ENCODE measurements at places on chromosomes 3 and 15. TPM values are rescaled to one million over a fixed set of nuclear protein-coding genes. Genes with fewer than 3 reads are reported as not detected.

DNA sequence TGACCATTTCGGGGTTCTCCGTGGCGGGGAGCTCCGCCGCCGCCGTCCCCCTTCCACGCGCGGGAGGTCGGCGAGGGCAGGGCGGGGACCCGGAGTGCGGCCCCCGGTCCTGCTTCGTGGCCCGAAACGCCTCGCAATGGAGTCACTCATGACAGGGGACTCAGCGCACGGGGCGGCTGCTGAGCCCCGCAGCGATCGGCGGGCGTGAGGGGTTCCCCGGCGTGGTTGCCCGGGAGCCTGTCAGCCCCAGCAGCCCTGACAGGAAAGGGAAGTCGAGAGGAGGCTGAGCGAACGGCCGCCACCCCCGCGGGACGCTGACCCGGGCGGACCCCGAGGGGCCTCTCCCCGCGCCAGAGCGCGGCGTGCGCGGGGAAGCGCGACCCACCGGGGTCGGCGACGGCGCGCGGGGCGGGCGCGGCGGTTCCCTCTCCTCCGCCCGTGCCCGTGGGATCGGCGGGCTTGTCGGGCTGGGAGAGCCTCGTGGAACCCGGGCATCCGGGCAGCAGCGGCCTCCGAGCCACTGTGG, 564 bp upstream of the PIGZ start:
- DNase-seq: peak; percentile 78
- peak overlapping the region; percentile 81 for H3K27ac ChIP-seq
- peaks cover 3% of the 10 kb centered on the region for H3K36me3 ChIP-seq
- peaks cover 14% of the 10 kb centered on the region for H3K4me1 ChIP-seq

DNA sequence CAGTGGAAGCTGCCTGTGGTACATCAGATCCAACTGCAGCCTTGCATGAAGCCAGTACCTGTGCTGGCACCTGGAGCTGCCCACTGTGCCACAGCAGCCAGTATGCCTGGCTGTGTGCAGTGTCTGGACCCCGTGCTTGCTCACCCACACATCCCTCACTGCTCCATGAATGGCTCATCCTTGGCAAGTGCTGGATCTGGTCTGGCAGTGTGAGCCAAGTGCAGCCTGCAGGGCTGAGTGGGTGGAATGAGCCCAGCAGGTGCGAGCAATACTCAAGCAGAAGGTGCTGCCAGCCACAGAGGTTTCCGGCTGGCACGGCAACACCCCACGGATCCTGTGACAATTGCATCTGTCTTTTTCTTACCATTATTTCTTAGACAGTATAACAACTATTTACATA, 488.2 kb upstream of the ROBO2 start:
- H3K27ac ChIP-seq: no peak overlapping the region
- no peak overlapping the region for H3K4me3 ChIP-seq
- H3K36me3 ChIP-seq: no peaks in the 10 kb centered on the region
- no peaks in the 10 kb centered on the region for H3K4me1 ChIP-seq

DNA sequence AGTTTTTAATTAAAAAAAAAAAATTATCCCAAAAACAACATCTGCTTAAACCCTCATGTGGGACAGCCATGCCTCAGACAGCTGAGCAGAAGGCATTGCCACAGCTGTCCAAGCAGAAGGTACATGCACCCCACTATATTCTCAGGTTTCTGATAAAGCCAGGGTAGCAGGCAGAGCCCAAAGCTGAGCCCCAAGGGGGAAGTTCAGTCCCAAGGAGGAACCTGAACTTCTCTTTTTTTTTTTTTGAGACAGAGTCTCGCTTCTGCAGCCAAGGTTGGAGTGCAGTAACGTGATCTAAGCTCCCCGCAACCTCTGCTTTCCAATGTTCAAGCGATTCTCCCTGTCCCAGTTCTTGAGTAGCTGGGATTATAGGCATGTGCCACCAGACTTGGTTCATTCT, 33.2 kb downstream of the MKRN2 start:
- no peaks in the 10 kb centered on the region for H3K27me3 ChIP-seq
- no peak overlapping the region for H3K27ac ChIP-seq
- H3K4me1 ChIP-seq: no peaks in the 10 kb centered on the region
- H3K4me3 ChIP-seq: no peak overlapping the region

DNA sequence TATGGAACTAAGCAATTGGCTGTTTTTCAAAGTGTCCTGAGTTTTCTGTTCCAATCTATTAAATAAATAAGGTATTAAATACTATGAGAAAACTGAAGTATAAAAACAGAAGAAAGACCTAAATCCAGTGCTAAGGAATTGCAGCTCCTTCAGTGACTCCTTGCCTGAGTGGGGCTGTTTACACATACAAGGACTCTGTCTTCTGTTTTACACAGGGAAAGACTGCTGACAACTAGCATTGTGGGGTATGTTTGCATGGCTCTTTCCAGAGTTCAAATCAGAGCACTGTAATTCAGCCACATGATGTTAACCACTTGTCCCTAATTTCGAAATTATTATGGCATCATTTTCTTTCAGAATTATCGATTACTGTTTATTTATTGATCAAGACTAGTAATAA, 31.3 kb upstream of the MEIS2 start:
- H3K36me3 ChIP-seq: no peaks in the 10 kb centered on the region
- no peak overlapping the region for H3K4me3 ChIP-seq
- no peak for DNase-seq
- no peaks in the 10 kb centered on the region for H3K4me1 ChIP-seq
- no peak overlapping the region for H3K27ac ChIP-seq

GRCh38 chr3:10344147-10344943, 23.4 kb upstream of the SEC13 start:
- no peaks in the 10 kb centered on the region for H3K27me3 ChIP-seq
- DNase-seq: peak; percentile 58
- no peaks in the 10 kb centered on the region for H3K36me3 ChIP-seq
- no peak overlapping the region for H3K27ac ChIP-seq

GRCh38 chr3:40969341-40969740, 230.0 kb upstream of the CTNNB1 start:
- peaks cover 2% of the 10 kb centered on the region for H3K36me3 ChIP-seq
- H3K27ac ChIP-seq: no peak overlapping the region
- no peak for DNase-seq
- peaks cover 11% of the 10 kb centered on the region for H3K27me3 ChIP-seq
- no peak overlapping the region for H3K4me3 ChIP-seq

- H3K4me1 ChIP-seq: no peaks in the 10 kb centered on the region
- no peak for DNase-seq
- H3K27ac ChIP-seq: no peak overlapping the region
- H3K36me3 ChIP-seq: peaks cover 2% of the 10 kb centered on the region
- no peak overlapping the region for H3K4me3 ChIP-seq
- H3K27me3 ChIP-seq: no peaks in the 10 kb centered on the region
Measured at GRCh38 chr3:41683666-41684350, 278.1 kb downstream of the ULK4 start.

GRCh38 chr15:26867200-26868007, 542 bp downstream of the GABRA5 start:
- no peaks in the 10 kb centered on the region for H3K4me1 ChIP-seq
- no peak overlapping the region for H3K4me3 ChIP-seq
- no peaks in the 10 kb centered on the region for H3K36me3 ChIP-seq
- no peak overlapping the region for H3K27ac ChIP-seq
- no peak for DNase-seq

DNA sequence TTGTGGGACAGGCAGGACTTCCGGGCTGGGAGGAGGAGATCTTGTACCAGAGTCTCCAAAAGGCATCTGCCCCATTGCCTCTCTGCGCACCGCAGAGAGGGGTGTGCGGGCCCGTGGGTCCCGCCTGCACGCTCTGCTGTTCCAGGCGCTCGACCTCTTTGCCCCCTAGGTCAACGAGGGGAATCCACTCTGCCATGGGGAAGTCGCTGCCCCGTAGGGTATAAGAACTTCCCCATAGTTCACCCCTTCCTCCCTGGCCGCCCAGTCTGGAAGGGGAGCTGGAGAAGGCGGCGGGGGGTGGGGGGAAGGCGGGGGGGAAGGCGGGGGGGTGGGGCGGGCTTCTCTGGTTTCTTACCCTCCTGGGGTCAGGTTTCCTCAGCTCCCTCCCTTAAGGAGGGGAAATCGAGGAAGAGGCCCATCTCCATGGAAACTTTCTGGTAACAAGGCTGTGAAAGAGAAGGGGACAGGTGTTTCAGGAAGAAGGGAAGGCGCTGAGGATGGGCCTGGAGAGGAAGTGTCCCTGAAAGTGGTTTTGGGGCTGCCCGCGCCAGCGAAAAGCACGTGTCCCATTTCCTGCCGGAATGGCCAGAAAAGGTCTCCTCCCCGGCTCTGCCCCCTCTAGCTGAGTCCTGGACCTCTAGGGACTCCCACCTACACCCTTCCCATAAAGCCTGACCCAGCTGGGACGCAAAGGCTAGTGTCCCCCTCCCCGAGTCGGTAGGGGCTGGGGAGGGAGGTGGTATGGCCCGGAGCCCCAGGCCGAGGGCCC, 27.5 kb downstream of the NR1I2 start:
- H3K27me3 ChIP-seq: peaks cover 11% of the 10 kb centered on the region
- H3K4me3 ChIP-seq: peak overlapping the region; percentile 82
- H3K36me3 ChIP-seq: no peaks in the 10 kb centered on the region
- DNase-seq: no peak
- peaks cover 8% of the 10 kb centered on the region for H3K4me1 ChIP-seq

- no peak overlapping the region for H3K27ac ChIP-seq
- DNase-seq: no peak
- peaks cover 4% of the 10 kb centered on the region for H3K4me1 ChIP-seq
- H3K27me3 ChIP-seq: peaks cover 55% of the 10 kb centered on the region
- no peaks in the 10 kb centered on the region for H3K36me3 ChIP-seq
Measured at GRCh38 chr3:128553560-128553959, 60.6 kb upstream of the GATA2 start.

DNA sequence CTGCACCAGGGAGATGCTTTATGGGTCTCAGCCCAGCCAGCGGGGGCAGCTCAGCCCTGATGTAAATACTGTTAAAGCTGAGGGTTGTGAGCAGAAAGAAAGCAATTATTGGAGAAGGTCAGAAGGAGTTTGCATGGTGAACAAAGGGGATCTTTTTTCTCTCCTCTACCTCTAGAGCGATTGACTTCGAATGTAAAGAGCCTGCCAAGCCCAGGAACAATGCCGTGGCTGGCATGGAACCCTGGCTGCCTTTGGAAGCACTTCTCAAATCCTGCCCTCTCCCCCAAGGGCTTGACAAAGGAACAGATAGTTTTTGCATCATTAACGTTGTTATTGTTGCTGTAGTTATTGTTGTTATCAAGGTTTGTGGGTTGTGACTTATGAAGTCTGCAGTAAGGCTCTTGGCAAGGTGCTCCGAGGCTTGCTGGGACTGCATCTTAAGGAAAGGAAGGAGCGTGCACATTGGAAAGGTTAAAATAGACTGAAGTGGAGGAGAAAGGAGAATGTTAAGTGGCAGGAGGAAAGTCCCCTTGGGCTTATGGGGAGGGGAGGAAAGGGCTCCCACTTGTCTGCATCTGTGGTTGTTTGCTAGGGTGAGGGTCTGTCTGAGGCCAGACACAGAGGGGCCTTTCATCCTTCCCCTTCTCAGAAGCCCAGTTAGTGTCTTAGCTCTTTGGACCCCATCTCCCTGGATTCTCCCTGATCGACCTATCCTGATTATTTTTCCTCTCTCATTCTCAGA, 16.7 kb downstream of the PDIA5 start:
- no peak for DNase-seq
- no peak overlapping the region for H3K27ac ChIP-seq
- peaks cover 3% of the 10 kb centered on the region for H3K36me3 ChIP-seq
- H3K4me1 ChIP-seq: peaks cover 39% of the 10 kb centered on the region

The CCNB2 gene
- 75.9 TPM for total RNA-seq

The ERICH6 gene
- 0.23 TPM for total RNA-seq

The LRCH3 gene
- total RNA-seq: 67.1 TPM

The CLRN1 gene
- total RNA-seq: not detected

The CFAP100 gene
- not detected for total RNA-seq

The LRRFIP2 gene
- total RNA-seq: 27.8 TPM
